Caco-2 (cell line): ENCODE measurements at places on chromosomes 3 and 15.

GRCh38 chr15:78389322-78389721, 48.7 kb upstream of the IREB2 start:
- no peak for DNase-seq

DNA sequence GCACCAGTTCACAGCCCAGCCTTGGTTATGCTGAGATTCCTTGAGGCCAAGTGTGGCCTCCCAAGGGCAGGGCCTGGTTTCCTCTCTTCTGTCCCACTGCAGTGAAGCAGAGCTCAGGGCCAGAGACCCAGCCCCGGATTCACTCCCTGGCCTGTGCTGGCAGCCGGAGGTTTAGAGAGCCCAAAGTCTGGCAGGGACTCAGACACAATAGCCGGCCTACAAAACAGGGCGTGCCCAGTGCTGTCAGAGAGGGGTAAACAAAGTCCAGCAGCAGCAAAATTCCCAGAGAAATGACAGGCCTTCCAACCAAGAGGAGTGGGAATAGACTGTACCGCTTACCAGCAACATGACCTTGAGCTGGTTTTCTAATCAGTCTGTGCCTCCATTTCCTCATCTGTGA, 14.0 kb downstream of the VIPR1 start:
- DNase-seq: no peak

DNA sequence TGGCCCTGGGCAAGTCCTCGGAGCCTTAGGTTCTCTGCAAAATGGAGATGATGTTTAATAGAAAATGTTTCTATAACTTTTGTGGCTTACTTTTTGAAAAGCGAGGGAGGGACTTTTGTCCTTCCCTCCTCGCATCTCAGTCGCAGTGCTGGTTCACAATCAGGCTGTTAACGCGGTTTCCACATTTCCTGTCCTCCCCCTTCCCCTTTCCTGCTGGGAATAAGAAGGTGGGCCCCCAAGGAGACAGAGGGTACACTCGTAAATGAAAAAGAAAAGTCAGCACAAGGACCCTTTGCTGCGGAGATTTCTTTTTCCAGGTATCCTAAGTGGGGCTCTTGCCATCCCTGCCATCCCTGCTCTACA, 29.5 kb downstream of the ARHGAP31 start:
- DNase-seq: no peak

- DNase-seq: no peak
Measured at GRCh38 chr3:122014741-122015140, 7.3 kb downstream of the ILDR1 start.

- no peak for DNase-seq
Measured at GRCh38 chr15:75836959-75837334, 6.3 kb upstream of the UBE2Q2 start.

GRCh38 chr3:185175370-185175987, 22.6 kb upstream of the C3orf70 start:
- DNase-seq: peak; percentile 49

DNA sequence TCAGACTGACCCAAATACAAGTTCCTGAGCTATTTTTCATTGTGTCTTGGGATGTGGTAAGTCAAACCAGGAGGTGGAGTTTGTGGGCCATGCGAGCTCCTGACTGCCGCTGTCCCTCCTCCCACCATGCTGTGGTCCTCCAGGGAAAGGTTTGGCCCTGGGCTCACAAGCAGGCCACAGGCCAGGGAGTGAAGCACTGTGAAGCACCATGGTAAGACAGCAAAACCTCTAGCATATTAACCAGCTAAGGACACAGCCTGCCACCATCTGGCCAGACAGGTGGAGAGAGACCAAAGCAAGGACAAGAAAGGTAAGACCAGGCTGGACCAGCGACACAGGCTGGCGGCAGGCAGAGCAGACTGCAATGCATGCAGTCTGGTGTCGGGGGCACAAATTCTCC, 15.3 kb downstream of the RAB43 start:
- peak; percentile 45 for DNase-seq

GRCh38 chr3:64266983-64267382, 41.7 kb upstream of the PRICKLE2 start:
- no peak for DNase-seq

GRCh38 chr3:32844914-32845313, 27.1 kb downstream of the TRIM71 start:
- DNase-seq: no peak
